ENCODE measurements at places on chromosomes 16 and 17.

- DNase-seq, result no peak
Observed at GRCh38 chr17:50834429-50835300, 721 bp upstream of the WFIKKN2 start.

DNA sequence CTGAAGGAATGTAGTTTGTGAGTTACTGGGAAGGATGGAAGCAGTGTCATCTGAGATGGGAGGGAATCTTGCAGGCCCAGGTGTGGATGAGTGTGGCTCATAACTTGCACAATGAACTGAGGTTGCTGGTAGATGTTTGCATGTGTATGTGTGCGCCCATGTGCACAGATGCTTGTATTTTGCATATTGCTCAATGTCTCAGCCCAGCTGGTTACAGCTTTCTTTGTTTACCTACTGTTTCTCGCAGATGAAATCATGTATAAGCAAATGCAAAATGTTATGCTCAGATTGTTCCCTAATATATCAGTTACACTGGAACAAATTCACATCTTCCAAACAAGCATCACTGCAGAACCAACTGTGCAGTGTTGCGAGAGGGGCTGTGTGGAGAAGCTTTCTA is 452.2 kb upstream of the EEF2KMT start:
- DNase-seq, result no peak

DNA sequence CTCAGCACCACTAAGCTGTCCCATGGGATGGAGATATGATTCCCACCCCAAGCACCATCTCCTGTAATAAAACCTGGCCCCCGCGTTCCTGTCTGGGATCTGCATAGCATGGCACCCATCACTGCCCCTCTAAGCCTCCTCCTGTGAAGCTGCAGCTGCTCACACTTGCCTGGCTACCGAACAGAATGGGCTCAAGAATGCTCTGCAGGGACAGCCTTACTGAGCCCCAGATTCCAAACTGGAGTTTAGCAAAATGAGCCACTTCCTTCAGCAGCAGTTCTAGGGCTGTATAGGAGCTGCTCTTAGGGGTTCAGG is 256.1 kb downstream of the CPPED1 start:
- DNase-seq, result no peak

GRCh38 chr16:51419768-51420167 is 268.7 kb upstream of the SALL1 start:
- no peak for DNase-seq

DNA sequence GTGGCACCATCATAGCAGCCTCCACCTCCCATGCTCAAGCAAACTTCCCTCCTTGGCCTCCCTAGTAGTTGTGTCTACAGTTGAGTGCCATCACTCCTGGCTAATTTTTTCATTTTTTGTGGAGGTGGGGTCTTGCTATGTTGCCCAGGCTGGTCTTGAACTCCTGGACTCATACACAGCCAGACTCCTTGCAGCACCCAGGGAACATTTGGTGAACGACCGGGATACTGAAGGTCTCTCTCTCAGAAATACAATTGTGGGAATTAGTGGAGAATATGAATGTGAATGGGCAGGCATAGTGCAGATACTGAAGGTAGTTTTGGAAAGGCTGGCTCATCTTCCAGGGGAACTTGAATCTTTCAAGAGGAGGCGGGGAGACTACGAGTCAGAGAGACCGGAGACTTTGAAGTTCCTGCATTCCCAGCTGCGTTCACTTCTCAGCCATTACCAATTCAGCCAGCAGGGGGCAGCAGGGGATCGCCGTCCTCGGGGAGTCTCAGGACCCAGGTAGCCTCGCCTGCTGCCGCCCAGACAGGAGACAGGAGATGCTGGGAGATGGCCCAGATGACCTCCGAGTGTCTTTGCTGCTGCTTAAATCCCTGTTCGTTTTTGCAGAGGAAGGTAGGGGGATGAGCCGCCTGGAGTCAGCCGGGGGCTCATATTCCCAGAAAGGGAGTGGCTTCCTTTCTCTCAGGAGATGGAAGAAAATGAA is 68.6 kb downstream of the HAPSTR1 start:
- no peak for DNase-seq

DNA sequence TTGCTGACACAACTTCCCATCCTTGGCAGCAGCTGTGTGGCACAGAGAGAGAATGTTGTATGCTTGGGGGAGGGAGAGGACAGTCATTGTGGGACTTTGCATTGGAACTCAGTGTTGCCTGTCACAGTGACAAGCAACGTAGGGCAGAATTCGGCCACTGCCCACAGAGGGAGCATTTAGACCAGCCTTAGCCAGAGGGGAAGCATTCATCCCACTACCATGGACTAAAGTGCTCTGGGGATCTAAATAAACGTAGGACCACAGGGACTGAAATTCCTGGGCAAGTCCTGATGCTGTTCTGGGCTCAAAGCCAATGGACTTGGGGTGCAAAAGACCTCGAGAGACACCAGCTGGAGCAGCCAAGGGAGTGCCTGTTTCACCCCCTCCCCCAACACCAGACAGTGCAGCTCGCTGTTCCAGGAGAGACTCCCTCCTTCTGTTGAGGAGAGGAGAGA is 44.9 kb downstream of the ABCA8 start:
- DNase-seq, result no peak
